ENCODE measurements at places on chromosomes 2 and 18.

- no peak for DNase-seq
Measured at GRCh38 chr2:9778471-9779316, 64.6 kb upstream of the TAF1B start.

DNA sequence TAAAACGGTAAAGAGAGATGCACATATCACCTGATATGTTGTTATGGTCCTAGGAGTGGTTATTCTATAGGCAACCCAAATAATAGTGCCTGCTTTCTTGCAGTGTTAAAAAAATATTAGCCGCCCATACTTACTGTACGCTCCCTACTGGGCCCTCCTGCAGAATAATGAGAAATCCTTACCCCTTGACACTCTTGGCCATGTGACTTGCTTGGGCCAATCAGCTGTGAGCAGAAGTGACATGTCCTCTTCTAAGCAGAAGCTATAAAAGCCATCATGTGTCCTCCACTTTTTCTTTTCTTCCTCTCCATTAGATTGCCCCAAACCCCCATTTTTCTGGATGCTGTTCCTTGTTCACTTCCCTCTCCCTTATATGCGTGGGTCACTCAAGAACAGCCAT lies 90.5 kb upstream of the SPRED2 start:
- DNase-seq = no peak

DNA sequence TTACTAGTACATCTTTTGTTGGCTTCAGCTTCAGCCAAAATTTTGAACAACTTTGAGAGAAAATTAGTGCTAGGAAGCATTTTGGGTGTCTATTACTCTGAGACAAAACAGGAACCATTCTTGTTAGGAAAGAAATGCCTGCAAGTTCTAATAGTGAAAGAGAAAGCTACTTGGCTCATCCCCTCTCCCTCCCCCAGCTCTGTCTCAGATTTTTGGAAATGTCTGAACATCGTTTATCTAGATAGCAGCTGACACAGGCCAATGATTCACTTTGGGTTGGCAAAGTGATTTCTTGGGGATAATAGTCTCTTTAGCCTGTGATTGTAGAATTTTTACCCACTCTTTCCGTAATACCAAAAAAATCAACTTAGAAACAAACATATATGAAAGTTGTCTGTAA lies 42.3 kb upstream of the PTPRM start:
- DNase-seq = no peak

GRCh38 chr18:49368161-49368875 lies 92.1 kb downstream of the DYM start:
- DNase-seq = no peak

DNA sequence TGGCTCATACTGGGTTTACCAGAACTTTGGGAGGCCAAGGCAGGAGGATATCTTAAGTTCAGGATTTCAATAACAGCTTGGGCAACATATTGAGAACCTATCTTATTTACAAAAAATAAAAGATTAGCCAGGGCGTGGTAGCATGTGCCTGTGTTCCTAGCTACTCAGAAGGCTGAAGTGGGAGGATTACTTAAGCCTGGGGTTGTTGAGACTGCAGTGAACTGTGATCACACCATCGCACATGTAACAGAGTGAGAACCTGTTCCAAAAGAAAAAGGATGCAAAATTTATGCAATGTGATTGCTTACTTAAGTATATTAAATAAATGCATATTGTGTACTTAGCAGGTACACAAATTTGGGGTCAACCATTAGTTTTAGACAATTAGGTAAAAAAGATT lies 768.9 kb upstream of the CDH7 start:
- no peak for DNase-seq

GRCh38 chr2:217222309-217222910 lies 362.5 kb upstream of the TNP1 start:
- peak; percentile 85 for DNase-seq

DNA sequence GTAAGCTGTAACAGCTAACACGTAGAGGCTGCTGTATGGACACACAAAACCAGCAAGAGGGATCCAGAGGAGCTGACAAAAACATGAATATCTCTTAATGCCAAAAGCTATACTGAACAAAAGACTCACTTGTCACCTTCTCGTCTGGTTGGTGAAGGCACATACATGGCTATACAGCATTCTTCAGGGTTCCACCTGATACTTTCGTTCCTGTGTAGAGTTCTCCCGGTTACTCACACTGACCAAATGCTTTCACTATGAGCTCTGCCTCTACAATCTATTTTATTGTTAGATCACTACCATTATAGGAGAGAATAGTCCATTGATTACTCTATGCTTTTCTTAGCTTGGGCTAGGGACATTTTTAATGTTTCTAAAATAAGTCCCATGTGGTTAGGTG lies 193.1 kb downstream of the HNMT start:
- no peak for DNase-seq

Measured in SIG-M5 (cell line).